Immature natural killer cell (primary cell): ENCODE measurements at places on chromosomes 11 and 22. TPM values are rescaled to one million over a fixed set of nuclear protein-coding genes. Genes with fewer than 3 reads are reported as not detected.

OLFML1 gene
- not detected for polyA plus RNA-seq

TREH gene
- polyA plus RNA-seq, result not detected

DNA sequence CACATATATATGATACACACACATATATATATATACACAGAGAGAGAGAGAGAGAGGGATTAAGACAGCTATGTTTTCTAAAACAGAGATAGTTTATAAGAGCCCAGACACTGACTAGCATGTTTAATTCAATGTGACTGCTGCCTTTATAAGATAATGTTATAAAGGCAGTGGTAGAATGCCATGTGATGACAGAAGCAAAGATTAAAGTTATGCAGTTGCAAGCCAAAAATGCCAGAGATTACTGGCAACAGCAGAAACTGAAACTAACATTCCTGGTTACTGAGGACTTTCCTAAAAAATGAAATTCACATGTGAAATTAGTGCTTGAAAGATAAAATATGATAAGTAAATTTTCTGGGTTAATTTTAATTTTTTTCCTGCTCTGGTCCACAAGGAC is 1888.9 kb downstream of the LRRC4C start:
- no peak for DNase-seq
- no peaks in the 10 kb centered on the region for H3K36me3 ChIP-seq
- no peak overlapping the region for H3K27ac ChIP-seq
- no peak overlapping the region for H3K4me3 ChIP-seq

SUN2 gene
- polyA plus RNA-seq, result 444 TPM

DNA sequence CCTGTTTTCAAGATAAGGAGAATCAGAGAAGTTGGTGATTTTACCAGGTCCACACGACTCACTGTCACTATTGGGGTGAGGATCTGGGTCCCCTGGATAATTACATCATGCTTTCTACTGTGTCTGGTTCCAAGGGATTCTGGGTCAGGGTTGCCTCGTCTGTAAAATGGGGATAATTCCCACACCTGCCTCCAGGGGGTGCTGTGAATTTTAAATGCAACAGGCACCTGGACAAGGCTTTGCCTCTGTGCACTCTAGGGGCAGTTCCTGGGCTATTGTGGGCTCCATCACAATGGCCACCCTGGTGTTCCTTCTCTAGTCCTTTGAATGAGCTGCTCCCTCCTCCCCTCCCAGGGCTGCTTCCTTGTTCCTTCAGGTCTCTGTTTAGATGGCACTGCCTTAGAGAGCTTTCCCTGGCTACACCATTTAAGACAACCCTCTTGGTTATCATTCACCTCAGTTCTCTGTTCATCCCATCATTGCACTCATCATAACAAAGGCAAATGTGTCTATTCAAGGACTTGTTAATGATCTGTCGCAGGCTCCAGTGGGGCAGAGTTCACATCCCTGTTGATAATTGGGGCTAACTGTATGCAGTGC is 178.6 kb downstream of the MIAT start:
- peaks cover 6% of the 10 kb centered on the region for H3K36me3 ChIP-seq
- DNase-seq, result peak; percentile 31
- H3K4me3 ChIP-seq, result no peak overlapping the region
- H3K4me1 ChIP-seq, result no peaks in the 10 kb centered on the region

- H3K27ac ChIP-seq, result no peak overlapping the region
- peaks cover 24% of the 10 kb centered on the region for H3K4me1 ChIP-seq
- no peaks in the 10 kb centered on the region for H3K27me3 ChIP-seq
- no peak for DNase-seq
Measured at GRCh38 chr11:73048446-73048845, 93.7 kb downstream of the FCHSD2 start.

DNA sequence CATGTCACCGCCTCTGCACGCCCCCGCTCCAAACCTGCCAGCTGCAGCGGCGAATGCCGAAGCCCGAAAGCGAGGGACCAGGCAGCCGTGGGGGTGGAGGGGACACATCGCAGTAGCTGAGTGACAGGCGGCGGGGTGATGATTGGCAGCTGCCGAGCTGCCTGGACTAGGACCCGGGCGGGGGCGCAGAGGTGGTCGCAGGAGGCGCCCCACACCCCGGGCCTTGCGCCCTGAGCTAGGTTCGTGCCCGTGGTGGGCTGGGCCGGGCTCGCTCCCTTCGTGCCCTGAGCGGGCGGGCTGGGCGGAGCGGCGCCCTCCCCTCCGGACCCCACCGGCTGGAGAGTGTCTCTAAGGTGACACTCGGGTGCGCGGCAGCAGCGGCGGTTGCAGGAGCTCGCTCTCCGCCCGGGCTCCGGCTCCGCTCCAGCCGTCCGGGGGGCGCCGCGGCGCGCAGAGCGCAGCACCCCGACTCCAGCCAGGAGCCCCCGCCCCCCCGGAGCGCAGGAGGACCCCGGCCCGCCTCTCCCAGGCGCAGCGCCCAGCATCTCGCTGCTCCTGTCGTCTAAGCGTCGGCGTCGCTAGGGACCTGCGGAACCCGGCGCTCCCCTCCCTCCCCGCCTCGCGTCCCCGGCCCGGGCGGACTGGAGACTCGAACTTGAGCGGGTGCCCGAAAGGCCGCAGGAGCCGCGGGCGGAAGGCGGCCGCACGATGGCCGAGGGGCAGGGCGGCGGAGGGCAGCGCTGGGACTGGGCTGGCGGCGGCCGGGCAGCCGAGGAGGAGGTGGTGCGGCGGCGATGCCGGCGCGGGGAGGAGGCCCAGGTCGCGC is 14.5 kb upstream of the DGKZ start:
- DNase-seq, result no peak
- H3K27ac ChIP-seq, result no peak overlapping the region
- H3K4me3 ChIP-seq, result peak overlapping the region; percentile 48

PNPLA3 gene
- polyA plus RNA-seq, result not detected

PYGM gene
- polyA plus RNA-seq, result not detected

OR1S1 gene
- not detected for polyA plus RNA-seq

- H3K27ac ChIP-seq, result no peak overlapping the region
- H3K27me3 ChIP-seq, result peaks cover 3% of the 10 kb centered on the region
- no peak for DNase-seq
Measured at GRCh38 chr22:42001121-42001520, 2.5 kb downstream of the WBP2NL start.

AMOTL1 gene
- 0.14 TPM for polyA plus RNA-seq

DNA sequence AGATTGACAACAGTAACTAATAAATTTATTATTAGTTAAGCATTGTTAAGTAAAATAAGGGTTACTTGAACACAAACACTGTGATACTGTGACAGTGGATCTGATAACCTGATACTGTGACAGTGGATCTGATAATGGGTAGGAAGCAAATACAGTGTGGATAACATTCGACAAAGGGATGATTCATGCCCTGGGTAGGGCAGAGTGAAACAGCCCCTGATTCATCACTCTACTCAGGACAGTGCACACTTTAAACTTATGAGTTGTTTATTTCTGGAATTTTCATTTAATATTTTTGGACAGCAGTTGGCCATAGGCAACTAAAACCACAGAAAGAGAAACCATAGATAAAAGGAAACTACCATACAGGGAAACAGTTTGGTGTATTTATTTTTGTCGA is 60.8 kb upstream of the CTSC start:
- DNase-seq, result no peak
- H3K4me1 ChIP-seq, result peaks cover 11% of the 10 kb centered on the region
- H3K36me3 ChIP-seq, result peaks cover 19% of the 10 kb centered on the region
- H3K27me3 ChIP-seq, result peaks cover 2% of the 10 kb centered on the region
- H3K4me3 ChIP-seq, result no peak overlapping the region

ZDHHC13 gene
- 13.6 TPM for polyA plus RNA-seq

GUCY1A2 gene
- polyA plus RNA-seq, result not detected

BANF1 gene
- polyA plus RNA-seq, result 366 TPM

DNA sequence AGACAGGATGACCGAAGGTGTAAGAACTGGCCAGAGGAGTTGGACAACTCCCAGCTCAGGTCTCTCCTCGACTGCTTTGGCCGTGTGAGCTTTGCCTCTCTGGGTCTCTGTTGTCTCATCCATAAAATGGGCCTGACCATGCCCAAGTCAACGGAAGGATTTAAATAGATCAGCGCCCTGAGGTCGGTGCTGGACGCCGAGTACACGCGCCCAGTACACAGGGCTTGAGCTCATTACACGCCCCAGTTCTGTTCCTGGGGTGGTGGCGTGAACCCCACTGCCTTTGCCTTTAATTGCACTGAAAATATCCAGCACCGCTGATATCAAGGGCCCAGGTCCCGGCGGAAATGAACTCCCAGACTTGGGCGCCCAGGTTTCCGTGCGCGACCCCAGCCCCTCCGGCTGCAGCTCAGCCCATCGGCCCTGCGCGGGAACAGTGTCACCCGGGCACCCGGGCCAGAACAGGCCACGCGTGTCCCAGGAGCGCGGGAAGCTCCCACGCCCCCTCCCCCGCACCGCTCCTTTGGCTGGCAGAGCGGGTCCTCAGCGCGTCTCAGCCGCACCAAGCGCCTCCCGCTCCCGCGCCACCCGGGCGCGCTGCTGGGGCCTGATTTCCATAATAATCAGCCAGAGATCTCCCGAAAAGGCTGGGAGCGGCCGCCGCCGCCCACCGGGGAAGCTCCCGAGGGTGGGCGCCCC is 42.2 kb downstream of the CYTH4 start:
- peaks cover 26% of the 10 kb centered on the region for H3K27me3 ChIP-seq
- no peaks in the 10 kb centered on the region for H3K4me1 ChIP-seq
- H3K27ac ChIP-seq, result no peak overlapping the region
- no peak for DNase-seq

IGSF9B gene
- polyA plus RNA-seq, result 0.22 TPM

RPS25 gene
- polyA plus RNA-seq, result 1,747 TPM

TRIM66 gene
- 0.97 TPM for polyA plus RNA-seq

DNA sequence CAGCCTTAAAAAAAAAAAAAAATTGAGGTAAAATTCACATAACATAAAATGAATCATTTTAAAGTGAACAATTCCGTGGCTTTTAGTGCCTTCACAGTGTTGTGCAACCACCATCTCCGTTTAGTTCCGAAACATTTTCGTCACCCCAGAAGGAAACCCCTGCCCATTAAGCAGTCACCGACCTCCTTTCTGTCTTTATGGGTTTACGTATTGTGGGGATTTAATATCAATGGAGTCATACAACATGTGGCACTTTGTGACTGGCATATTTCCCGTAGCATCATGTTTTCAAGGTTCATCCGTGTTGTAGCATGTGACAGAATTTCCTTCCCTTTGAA is 65.5 kb downstream of the BCR start:
- H3K27me3 ChIP-seq, result peaks cover 2% of the 10 kb centered on the region
- H3K27ac ChIP-seq, result peak overlapping the region; percentile 89
- H3K4me1 ChIP-seq, result peaks cover 100% of the 10 kb centered on the region
- H3K4me3 ChIP-seq, result no peak overlapping the region
- no peak for DNase-seq
- no peaks in the 10 kb centered on the region for H3K36me3 ChIP-seq
